ENCODE measurements at places on chromosomes 7 and 10.

GRCh38 chr10:132588301-132589013, 50.9 kb downstream of the INPP5A start:
- DNase-seq, result no peak

GRCh38 chr7:158779061-158780000, 50.0 kb downstream of the ESYT2 start:
- no peak for DNase-seq

DNA sequence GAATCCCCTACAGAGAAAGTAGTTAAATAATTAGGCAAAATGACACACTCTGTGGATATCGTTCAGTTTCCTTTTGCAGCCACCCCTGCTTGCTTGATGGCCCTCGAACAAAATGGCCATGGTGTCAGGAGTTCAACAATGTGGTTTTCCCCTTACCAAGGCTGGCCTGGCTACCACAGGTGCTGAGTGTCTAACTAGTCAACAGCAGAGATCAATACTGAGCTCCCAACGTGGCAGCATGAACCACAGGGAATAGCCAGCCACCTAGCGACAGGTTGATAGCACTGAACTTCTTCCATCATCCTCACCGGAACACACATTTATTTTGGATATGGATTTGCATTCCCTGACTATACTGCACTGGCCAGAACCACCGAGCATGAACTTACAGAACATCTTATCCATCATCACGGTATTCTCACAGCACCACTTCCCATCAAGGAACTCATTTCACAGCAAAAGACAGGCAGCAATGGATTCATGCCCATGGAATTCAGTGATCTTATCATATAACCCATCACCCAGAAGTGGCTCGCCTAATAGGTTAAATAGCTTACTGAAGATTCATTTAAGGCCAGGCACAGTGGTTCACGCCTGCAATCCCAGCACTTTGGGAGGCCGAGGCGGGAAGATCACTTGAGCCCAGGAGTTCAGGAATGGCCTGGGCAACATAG, 6.3 kb downstream of the C10orf67 start:
- peak; percentile 59 for DNase-seq

GRCh38 chr10:3530346-3530745, 254.7 kb downstream of the KLF6 start:
- no peak for DNase-seq

GRCh38 chr10:80545258-80545881, 7.7 kb downstream of the SH2D4B start:
- DNase-seq, result no peak

DNA sequence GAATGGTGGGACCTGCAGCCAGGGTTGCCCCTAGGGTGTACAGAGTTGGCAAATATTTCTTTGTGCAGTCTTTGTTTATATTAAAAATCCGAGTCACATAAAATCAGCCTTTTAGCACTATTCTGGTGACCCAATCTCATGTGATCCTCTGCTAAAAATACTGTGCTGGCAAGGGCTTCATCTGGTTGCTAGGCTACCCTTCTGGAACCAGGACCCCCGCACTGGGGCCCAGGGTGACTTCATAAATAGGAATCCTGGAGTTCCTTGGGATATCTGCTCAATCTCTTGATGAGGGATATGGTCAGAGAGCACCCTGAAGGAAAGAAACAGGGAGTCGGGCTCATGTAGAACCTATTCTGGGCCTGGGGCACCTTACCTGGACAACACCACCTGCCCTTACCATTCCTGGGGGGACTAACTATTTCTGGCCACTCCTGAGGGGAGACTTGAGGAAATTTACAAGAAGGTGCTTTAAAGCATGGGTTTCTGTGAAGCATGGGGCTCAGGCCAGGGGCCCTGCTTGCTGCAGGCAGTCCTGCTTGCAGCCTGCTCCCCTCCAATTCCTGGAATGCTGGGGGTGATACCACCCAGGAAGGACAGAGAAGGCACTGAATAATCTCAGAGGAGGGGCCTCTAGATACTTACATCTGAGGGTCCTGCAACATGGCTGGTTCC, 44.7 kb downstream of the SH2D4B start:
- no peak for DNase-seq

- DNase-seq, result no peak
These were observed 104.2 kb downstream of the ARID5B start for GRCh38 chr10:62005687-62006086.

DNA sequence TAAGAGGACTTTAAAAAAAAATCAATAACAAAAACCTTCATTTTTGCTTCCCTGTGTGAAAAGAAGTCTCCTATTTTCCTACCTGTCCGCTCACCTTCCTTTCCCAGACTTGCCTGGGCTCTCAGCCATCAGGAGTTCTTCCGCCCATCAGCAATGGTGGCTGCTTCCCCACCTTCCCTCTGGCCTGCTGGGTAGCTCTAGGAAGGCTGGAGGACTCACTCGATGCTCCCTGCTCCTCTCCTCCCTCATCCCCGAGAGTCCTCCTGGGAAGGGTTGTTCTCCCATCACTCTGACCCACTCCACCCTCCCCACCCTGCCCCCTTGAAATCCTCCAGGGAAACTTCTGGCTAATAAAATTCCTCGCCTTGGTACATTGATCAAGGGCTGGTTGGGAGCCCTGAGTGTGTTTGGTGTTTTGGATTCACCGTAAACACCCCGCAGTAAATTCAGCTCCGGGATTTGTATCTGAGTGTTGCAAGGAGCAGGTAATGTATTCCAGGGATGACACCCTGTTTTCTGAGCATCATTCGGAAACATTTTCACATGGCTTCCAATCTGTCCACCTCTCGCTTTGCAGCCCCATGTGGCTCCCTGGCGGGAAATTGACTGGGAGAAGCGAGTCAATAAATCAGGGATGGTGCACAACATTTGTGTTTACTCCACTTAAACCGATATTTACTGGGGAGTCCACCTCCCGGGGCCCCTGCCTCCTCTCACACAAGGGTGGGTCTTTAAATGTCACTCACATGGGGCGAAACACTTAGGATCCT, 126.4 kb upstream of the SDK1 start:
- DNase-seq, result no peak

DNA sequence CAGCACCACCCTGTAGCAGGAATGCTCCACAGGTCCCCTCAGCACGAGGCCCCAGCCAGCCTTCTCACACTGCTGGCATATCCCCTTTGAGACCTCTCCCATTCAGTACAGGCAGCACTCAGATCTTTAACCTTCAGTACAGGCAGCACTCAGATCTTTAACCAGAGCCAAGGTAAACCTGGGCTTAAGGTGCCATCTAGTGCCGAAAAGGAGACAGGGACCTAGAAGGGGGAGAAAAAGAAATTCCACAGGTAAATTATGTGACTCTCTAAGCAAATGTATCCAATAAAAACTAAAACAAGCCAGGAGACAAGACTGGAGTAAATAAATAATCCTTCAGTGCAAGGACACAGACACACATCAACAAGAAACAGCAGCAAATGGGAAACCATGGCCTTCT, 358.6 kb downstream of the PTPRN2 start:
- no peak for DNase-seq

- no peak for DNase-seq
These were observed 124.2 kb upstream of the PDLIM1 start for GRCh38 chr10:95414844-95415485.

DNA sequence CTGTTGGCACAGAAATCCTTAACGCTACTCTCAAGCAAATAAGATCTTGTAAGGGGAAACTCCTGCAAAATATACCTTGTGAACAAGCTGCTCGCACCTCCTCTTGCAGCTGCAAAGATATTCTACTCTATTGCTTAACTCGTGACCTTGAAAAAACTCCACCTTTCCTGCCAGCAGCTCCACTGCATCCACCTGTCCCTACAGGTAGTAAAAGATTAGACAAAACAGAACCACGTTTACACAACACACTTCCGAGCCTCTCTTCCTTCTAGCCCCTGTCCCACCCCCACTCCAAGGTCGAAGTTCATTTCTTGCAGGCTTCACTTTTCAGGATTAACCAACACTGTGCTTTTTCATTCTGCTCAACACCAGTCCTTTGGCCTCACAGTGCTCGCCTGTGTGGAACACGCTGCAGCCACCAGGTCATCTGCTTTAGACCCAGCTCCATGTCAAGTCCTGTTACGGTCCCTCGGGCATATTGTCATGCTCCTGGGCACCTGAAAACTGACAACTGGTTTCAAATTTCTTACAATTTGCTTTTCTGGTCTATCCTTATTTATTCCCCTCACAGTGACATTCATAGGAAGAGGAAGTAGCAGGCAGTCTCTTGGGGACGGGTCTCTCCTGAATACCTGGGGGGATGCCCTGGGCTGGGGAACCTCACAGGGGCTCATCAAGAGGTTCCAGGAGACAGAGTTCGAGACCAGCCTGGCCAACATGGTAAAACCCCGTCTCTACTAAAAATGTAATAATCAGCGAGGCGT, 165.8 kb upstream of the KLF14 start:
- no peak for DNase-seq

GRCh38 chr7:34282271-34282670, 375.7 kb upstream of the NPSR1 start:
- no peak for DNase-seq

DNA sequence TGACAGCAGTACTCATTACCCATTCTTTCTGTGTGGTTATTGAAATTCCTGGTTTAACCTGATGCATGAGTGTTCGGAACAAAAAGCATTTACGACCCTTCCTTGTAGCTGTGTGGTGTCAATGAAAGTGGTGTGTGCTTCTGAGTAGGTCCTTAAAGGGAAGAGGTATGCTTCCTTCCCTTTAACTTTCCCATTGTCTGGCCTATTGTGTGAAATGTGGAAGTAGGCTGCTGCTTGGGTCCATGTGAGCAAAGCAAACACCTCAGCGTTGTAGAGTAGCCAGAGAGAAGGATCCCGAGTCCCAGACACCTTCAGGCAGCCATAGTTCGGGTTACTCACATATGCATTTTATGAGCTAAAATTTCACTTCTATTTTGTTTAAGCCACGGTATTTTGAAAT, 74.7 kb downstream of the TSPAN12 start:
- no peak for DNase-seq

DNA sequence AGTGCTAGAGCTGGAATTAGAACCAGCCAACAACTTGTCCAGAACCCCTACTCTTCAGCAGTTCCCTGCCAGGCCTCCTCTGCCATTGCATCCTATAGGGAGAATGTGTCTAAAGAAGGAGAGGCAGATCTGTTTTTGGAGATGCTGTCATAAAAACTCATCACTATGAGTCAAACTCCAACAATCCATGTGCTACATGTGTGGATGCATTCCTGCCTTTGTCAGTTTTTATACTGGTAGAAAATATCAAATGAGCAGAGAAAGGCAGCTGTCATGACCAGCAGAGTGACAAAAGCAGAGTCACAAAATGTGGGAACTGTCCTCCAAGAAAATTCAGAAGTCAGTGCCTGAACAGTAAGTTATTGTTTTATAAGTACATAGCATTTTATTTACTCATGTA, 93.0 kb downstream of the ABLIM1 start:
- peak; percentile 23 for DNase-seq

GRCh38 chr10:20746856-20747255, 150.3 kb downstream of the NEBL start:
- DNase-seq, result no peak

- no peak for DNase-seq
These were observed 43.3 kb downstream of the HSPA12A start for GRCh38 chr10:116699049-116699448.

DNA sequence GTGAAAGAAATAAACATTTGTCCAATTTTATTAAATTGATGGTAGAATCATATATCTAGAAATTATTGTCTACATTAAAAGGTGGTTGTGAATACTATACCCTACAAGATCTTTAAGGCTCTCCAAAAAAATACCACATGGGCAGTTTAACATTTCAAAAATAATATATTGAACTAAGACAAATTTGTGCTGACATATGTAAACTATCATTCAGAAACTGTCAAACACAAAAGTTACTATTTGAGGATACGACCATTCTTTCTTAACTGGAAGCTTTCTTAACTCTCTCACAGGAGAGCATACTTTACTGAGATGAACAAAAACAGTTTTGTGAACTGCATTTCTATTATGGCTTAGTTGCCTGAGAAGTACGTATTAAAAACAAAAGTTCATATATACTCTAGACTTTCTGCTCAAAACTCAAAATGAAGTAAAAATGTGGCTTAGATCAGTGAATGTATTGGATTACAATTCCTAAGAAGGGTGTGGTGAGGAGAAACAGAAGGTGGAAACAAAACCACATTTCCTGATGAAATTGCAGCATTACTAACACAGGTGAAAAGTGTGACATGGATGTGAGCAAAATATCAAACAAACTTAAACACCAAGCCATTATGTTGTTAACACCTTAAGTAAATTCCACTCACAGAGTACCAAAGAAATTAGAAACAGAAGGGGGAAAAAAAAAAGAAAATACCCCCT, 138.5 kb downstream of the SEMA3A start:
- DNase-seq, result no peak

GRCh38 chr7:71442492-71443190, 310.7 kb downstream of the GALNT17 start:
- no peak for DNase-seq

DNA sequence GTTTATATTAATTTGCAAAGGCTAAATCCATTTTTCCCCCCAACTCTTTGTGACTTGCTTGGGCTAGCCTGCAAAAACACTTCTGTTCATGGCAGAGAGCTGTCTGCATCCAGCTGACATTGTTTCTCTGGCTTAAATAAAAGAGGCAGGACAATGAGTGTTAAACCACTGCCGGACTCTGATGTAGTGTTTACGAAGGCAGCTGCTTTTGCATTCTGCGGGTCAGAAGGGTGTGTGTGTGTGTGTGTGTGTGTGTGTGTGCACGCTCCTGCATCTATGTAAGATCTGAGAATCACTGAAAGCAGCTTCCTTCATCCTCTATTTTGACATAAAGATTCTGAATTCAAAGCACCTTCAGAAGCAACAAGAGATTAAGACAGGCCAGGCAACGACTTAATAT, 28.3 kb downstream of the NRP1 start:
- DNase-seq, result no peak

GRCh38 chr10:74329873-74330272, 178.9 kb downstream of the ADK start:
- DNase-seq, result no peak

DNA sequence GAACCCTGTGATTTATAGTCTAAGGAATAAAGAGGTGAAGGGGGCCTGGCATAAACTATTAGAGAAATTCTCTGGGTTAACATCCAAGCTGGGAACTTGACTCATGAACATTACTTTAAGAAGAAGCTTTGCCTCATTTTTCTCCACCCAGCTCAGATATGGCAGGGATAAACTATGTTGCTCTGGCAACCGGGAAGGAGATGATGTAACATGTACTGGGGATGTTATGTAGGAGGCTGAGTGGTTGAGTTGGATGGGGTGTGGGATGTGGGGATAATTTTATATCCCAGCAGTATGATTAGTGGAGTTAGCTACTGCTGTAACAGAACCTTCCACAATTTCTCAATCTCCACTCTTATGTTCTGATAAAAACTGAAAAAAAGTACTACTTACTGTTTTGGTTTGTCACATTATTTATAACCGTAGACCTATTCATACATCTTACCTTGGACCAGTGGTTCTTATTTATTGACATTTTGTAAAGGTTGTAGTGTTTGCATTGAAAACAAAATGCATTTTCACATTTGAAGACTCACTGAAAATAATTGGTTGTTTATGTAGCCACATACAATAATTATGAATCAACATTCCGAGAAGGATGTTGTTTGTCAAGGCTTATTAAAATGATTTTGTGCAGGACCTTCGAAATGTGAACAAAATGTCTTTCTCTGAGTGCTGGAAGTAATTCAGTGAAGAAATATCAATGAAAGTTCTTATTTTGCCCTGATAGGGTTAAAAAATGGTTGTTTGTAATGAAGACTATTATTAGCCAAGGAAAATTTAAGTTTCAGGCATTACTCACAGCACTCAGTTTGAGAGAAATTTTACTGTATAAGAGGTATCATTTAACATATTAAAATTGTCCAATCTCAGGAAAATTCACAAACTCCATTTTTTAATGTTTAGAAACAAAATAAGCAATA, 1.3 kb downstream of the OR2F2 start:
- DNase-seq, result peak; percentile 20

All from fibroblast of skin of left quadriceps (primary cell).